ENCODE measurements at places on chromosomes 11 and 22. TPM values are rescaled to one million over a fixed set of nuclear protein-coding genes. Genes with fewer than 3 reads are reported as not detected.

The TPP1 gene
- 205 TPM for total RNA-seq

The OR9I1 gene
- total RNA-seq, result not detected

The ZC3H12C gene
- total RNA-seq, result 11.7 TPM

The CACNA1I gene
- total RNA-seq, result under 0.01 TPM

The CREB3L1 gene
- total RNA-seq, result 56.1 TPM

The EXPH5 gene
- 2.3 TPM for total RNA-seq

The OR2AT4 gene
- not detected for total RNA-seq

The SYT8 gene
- total RNA-seq, result not detected

Measured in smooth muscle cell of trachea (primary cell).